ENCODE measurements at places on chromosomes 13 and 19. TPM values are rescaled to one million over a fixed set of nuclear protein-coding genes. Genes with fewer than 3 reads are reported as not detected.

The CYP2S1 gene
- 1.3 TPM for total RNA-seq

The HIF3A gene
- total RNA-seq, result under 0.01 TPM

The ZNF799 gene
- total RNA-seq, result 4.2 TPM

The LGALS14 gene
- total RNA-seq, result not detected

The EXOSC5 gene
- total RNA-seq, result 9.3 TPM

The CPAMD8 gene
- 0.19 TPM for total RNA-seq

The ZNF709 gene
- 5.9 TPM for total RNA-seq

The NTN5 gene
- total RNA-seq, result 0.28 TPM

The ATP5F1D gene
- 29.1 TPM for total RNA-seq

The UBE2L5 gene
- under 0.01 TPM for total RNA-seq

The SOX1 gene
- not detected for total RNA-seq

The EHD2 gene
- total RNA-seq, result 110 TPM

Data from regular cardiac myocyte (primary cell).